ENCODE measurements at places on chromosomes 7 and 10.

- DNase-seq = no peak
Observed at GRCh38 chr7:87328281-87328680, 17.2 kb upstream of the CROT start.

GRCh38 chr7:47778153-47778661 lies 170.1 kb downstream of the PKD1L1 start:
- no peak for DNase-seq

GRCh38 chr10:130807721-130808120 lies 503.8 kb downstream of the TCERG1L start:
- no peak for DNase-seq

GRCh38 chr10:129793996-129794395 lies 170.1 kb downstream of the EBF3 start:
- no peak for DNase-seq

DNA sequence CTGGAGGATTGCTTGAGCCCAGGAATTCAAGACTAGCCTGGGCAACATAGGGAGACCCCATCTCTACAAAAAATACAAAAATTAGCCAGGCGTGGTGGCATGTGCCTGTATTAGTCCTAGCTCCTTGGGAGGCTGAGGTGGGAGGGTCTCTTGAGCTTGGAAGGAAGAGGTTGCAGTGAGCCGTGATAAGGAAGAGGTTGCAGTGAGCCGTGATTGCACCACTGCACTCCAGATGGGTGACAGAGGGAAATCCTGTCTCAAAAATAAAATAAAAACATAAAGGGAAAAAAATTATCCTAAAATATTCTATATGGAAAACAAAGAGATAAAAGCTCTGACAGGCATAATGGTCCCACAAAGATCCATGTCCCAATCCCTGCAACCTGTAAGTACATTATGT lies 87.9 kb upstream of the KAT6B start:
- no peak for DNase-seq

- DNase-seq = no peak
Observed at GRCh38 chr10:68586606-68587305, 26.6 kb downstream of the TET1 start.

DNA sequence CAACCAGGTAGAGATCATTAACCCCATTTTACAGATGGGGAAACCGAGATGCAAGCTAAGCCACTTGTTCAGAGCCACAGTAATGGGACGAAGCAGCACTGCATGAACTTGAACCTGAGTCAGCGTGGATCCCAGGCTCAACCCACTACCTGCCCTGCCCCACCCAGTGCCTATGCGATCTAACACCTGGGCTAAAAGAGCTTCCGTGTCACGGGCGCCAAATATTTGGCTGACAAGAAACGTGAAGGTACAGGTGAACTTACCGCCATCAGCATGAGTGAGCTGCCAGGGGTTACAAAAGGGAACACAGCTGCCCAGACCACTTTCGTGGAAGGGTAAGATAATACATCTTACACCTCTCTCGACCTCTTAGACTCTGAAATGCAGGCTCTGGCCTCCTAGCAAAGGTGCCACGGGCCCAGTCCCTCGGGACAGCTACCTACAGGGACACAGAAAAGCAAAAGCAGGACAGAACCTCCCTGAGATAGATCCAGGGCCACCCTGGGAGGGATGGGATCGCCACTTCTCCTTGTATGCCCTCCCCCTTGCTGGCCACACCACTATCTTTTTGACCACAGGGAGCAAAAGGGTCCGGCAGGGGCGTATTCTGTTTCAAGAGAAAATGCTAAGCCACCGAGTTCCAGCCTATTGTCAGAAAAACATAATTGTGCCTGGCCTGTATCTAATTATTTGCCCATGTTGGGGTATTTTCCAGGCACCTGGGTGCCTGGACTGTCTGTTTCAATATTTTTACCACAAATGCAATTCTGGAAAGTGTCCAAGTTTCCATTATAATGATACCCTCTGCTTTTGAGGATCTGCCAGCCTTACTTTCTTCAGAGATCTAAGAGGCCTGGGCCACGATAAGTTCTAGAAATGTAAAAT lies 6.4 kb downstream of the CHST15 start:
- DNase-seq = no peak

DNA sequence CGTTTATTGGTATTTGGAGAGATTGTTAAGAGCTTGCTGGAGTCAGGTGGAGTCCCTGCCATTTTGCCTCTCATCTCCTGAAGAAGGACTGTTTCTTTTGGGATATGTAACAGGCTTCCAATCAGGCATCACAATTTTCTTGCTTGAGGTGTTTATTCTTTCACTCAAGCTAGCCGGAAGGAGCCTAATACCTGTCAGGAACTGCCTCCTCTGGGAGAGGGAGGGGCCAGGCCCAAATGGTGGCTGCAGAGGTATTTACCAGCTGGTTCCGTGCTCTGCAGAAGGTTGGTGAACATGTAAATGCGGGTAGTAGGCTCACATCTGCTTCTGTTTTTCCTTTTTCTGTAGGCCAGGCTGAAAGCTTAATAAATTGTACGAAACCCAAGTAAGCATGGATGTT lies 114.0 kb downstream of the TCF7L2 start:
- DNase-seq = no peak

DNA sequence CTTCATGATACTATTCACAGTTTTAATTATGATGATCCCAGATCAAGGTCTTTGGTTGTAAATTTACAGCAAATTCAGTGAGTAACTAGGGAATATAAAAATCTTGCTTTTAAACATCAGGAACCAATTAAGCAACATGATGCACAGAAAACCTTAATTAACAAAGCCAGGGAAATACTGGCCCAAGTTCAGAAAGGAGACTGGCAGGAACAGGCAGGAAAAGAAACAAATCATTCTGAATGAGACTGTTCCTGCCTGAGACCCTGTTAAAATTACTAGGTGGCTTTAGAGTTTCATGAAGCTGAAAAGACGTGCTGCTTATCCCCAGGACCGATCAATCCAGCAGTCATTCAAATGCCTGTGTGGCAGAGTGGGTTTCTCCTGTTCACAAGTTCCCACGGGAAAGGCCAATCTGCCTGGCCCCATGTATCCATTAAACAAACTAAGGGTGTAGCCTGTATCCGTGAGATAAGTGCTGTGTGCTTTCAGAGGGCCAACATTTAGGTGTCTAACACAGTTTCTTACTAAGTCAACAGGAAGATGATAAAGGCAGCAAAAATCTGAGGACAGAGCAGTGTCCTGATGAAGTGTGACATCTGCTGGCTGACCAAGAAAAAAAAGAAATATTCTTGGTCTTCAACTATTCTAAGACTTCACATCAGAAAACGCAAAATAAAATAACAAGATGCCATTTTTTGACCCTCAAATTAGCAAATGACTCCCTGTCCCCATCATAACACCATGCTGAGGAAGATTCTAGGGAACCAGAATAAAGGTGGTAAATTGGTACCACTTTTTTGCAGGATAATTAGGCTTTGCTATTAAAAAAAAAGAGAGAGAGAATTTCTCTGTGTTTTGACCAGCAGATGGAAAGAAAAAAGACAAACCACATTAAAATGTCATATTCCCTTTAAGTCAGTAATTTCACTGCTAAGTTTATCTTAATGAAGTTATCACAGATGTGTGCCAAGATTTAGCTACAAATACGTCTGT lies 34.2 kb downstream of the PUS7 start:
- no peak for DNase-seq

GRCh38 chr10:122145113-122145512 lies 126.0 kb upstream of the BTBD16 start:
- DNase-seq = no peak

GRCh38 chr7:74449809-74450397 lies 3.8 kb upstream of the GTF2IRD1 start:
- DNase-seq = peak; percentile 33

GRCh38 chr10:105259201-105259600 lies 618.1 kb downstream of the SORCS3 start:
- DNase-seq = no peak

GRCh38 chr10:122147663-122148062 lies 123.4 kb upstream of the BTBD16 start:
- no peak for DNase-seq

DNA sequence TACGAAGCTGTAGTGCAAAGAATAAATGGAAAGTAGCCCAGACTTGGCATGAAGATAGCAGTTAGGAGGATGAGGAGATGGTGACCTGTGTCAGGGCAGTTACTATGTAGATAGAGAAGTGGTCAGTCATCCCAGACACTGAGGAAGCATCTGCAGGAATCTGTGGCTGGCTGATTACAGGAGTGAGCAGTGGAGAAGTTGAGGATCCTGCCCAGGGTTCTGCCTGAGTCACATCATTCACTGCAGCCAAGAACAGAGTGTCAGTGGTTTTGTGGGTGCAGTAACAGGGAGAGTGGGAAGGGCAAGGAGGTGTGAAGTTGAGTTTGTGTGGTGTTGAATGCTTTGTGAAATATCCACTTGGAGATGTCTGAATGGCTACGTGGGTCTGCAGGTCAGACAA lies 676.4 kb upstream of the NRP1 start:
- no peak for DNase-seq

GRCh38 chr7:5423976-5424748 lies 528 bp upstream of the TNRC18 start:
- DNase-seq = no peak

DNA sequence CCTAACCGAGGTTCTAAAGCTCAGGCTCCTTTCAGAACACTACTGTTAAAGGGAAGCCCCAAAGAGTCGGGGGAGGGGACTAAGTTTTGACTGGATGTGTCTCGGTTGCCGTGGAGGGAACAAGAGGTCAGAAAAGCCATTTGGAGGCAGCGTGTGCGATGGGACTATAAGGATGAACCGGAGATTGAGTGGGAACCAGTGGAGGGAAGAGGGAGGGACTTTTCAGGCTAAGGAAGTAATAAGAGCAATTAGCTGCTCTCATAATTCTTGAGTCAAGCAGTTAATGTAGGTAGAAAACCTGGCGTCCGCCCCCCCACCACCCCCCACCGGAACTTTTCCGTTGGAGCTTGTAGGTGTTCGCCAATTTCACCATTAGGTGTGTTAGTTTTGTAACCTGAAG lies 491 bp upstream of the AKAP9 start:
- DNase-seq = no peak

GRCh38 chr10:81108516-81109199 lies 571.0 kb downstream of the SH2D4B start:
- DNase-seq = no peak

- no peak for DNase-seq
Observed at GRCh38 chr10:30166929-30167328, 107.5 kb upstream of the JCAD start.

DNA sequence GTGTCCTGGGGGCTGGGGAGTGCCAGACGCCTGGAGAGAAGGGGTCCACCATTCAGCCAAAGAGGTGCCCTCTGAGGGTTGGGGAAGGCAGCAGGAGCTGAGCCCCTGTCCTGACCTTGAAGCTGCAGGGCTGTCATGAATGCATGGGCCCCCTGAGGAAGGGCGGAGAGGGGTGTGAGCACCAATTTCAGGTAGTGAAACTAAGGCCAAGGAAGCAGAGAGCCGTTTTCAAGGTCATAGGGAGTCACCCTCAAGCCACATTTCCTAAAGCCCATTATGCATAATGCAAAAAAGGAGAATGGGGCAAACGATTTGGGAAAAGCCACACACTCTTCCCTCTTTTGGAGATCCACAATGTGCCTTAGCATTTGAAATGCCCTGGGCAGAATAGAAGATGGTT lies 37.2 kb downstream of the FIGNL1 start:
- DNase-seq = no peak

GRCh38 chr10:61364619-61365018 lies 88.6 kb downstream of the TMEM26 start:
- DNase-seq = no peak

GRCh38 chr10:25556457-25556856 lies 377.6 kb upstream of the MYO3A start:
- no peak for DNase-seq

- no peak for DNase-seq
Observed at GRCh38 chr10:63457594-63457993, 8.2 kb downstream of the JMJD1C start.

DNA sequence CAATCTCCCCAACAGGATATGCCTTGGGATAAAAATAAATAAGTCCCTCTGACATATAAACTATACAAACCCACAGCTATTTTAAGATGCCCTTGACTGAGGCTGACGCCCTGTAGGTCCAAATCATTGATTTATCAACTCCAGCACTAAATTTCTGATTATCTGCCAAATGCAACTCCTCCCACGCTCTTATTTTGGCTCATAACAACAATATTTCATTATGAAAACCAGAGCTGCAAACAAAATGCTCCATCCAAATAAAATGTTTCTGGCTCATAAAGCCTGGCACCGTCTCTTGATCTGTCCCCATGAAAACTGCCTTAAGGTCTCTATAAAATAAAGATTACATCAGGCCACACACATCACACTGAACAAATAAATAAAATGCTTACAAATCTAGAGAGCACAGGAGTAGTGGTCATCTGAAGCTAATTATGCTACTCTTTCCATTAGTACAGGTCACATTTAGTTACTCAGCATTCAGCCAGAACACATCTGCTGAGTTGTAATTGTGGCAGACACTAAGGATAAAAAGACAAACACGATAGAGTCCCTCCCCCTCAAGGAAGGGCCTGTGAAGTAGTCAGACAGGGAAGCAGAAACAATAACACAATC lies 28.8 kb downstream of the CACUL1 start:
- DNase-seq = no peak

GRCh38 chr10:95485056-95485844 lies 75.9 kb downstream of the SORBS1 start:
- no peak for DNase-seq

DNA sequence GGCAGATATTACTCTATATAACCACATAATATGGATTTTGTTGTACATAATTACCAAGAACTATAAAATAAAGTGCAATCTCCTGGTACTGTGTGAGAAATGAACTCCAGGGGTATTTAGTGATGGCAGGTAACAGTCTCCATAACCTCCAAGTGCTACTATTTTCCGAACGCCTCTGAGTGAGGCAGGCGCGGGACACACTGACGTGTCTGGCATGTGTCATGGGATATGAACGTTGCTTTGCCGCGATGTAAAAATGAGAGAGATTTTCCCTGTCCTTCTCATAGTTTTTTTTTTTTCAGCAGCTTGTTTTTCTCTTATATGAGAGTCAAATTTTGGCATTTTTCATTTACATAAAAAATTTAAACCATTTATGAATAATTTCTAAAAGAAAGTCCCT lies 3.6 kb downstream of the ADARB2 start:
- no peak for DNase-seq

- no peak for DNase-seq
Observed at GRCh38 chr7:102424787-102425218, 8.6 kb upstream of the ORAI2 start.

- DNase-seq = no peak
Observed at GRCh38 chr10:13904064-13904463, 317.3 kb downstream of the PRPF18 start.

DNA sequence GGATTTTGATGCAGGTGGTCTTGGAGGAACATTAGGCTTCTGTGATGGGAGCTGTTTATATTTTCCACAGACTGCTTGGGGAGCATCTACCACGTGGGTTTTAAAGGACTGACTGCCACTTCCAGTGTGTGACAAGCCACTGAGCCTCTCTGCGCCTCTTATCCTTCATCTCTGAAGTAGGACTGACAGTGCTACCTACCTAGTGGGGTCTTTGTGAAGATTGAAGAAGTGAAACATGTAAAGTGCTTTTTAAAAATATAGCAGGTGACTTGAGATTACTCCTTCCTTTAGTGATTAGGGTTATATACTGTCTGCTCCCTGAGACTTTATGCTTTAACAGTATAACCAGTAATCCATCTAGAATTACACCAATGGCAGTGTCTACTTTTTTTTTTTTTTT lies 29.9 kb downstream of the NKX2-3 start:
- DNase-seq = no peak

GRCh38 chr10:117666166-117666565 lies 123.6 kb downstream of the EMX2 start:
- no peak for DNase-seq

Measured in T-helper 17 cell (primary cell).